Right cardiac atrium (tissue), 5 donors: ENCODE measurements at places on chromosomes 1 and 21.

DNA sequence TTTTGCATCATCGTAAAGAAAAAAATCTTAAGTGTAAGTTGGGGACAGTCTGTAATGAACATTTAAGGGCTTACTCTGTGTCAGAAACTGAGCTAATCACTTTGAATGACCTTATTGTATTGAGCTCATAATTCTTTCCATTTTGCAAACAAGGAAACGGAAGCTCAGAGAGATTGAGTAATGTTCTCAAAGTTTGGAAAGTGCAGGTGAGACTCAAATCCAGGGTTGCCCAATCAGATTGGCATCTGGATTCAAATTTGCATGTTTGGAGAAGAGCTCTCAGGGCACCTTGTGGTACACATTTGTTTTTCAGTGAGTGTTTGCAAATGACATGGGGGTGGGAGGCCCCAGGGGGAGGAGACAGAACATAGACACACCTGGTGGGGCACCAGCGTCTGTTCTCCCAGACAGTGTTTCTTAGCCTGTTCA is 8.0 kb downstream of the ALPL start:
- no peak for DNase-seq

DNA sequence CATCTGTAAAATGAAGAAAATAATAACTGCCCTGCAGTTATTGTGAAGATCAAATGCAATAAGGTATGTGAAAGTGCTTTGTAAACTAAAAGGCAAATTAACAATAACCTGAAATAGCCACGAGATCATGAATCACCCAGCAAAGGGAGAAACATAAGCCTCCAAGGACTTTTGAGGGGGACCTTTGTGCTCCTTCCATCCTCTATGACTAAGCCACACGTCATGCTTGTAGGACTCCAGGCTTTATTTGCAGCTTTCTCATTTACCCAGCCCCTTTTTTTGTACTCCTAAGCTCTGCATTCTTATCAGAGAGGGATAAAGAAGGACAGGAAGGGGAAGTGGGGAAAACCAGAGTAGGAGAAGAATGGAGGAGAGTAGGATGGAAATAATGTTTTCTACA is 115.1 kb downstream of the PROX1 start:
- DNase-seq = no peak

- DNase-seq = peak; percentile 64
Measured at GRCh38 chr1:175887981-175888428, 144.6 kb upstream of the TNR start.

DNA sequence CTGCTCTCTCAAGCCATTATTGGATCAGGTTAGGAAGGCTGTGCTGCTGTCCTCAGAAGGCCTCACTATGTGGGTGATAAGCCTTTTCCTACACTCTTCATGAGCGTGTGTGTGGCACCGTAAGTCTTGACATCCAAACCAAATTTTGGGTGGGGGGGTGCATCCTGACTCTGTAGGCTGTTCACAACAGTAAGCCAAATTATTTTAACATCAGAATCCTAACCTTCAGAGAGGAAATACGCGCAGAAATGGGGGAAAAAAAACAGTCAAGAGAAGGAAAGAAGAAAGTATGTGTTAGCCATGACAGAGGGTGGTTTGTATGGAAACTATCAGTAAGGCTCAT is 21.0 kb downstream of the STPG1 start:
- no peak for DNase-seq

- no peak for DNase-seq
Measured at GRCh38 chr1:235441159-235441685, 63.0 kb downstream of the B3GALNT2 start.

DNA sequence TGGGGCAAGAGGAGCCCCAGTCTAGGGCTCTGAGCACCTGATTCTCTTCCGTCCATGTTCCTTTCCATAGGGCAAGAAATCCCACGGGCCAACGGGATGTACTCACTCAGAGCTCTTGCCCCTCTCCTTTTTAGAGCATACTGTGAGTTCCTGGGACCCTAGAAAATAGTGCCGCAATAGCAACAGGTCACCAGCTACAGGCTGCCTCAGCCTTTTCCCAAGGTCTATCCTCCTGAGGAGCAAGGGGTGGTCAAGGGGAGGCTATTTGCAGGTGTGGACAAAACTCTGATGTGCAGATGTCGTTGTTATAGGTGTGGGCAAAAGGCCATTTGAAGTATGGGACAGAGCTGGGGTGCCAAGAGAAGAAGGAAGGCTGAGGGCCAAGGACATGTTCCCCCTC is 1.6 kb upstream of the QSOX1 start:
- no peak for DNase-seq

- DNase-seq = no peak
Measured at GRCh38 chr1:242454262-242455051, 70.0 kb downstream of the PLD5 start.

DNA sequence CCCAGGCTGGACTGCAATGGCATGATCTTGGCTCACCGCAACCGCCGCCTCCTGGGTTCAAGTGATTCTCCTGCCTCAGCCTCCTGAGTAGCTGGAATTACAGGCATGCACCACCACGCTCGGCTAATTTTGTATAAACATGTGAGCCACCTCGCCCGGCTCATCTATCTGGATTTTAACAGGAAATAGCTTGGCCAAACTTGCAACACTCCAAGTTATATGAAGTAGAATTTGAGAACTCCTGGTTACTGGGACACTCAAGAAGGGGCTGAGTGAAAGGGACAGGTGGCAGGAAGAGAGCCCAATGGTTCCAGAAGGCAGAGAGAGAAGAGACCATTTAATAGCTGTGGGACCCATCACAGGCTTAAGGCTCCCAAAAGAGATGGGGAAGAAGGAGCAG is 2.9 kb upstream of the GPX7 start:
- DNase-seq = no peak

GRCh38 chr1:86823821-86824500 is 90.0 kb downstream of the SELENOF start:
- no peak for DNase-seq

DNA sequence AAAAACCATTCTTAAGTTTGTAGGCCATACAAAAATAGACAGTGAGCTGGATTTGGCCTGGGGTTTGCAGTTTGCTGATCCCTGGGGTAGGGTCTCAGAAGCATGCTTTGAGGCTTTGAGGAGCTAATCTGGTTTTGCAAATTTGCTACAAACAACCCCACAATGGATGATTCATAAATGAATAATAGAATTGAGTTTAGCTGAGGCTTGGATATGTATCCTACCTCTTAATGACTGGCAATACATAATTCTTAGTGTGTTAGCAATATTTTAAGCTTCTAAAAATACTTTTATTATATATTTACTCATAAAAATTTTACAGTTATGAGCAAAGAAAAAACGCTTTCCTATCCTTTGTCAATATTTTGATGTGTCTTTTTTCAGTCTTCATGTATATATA is 50.6 kb downstream of the ROR1 start:
- DNase-seq = no peak

DNA sequence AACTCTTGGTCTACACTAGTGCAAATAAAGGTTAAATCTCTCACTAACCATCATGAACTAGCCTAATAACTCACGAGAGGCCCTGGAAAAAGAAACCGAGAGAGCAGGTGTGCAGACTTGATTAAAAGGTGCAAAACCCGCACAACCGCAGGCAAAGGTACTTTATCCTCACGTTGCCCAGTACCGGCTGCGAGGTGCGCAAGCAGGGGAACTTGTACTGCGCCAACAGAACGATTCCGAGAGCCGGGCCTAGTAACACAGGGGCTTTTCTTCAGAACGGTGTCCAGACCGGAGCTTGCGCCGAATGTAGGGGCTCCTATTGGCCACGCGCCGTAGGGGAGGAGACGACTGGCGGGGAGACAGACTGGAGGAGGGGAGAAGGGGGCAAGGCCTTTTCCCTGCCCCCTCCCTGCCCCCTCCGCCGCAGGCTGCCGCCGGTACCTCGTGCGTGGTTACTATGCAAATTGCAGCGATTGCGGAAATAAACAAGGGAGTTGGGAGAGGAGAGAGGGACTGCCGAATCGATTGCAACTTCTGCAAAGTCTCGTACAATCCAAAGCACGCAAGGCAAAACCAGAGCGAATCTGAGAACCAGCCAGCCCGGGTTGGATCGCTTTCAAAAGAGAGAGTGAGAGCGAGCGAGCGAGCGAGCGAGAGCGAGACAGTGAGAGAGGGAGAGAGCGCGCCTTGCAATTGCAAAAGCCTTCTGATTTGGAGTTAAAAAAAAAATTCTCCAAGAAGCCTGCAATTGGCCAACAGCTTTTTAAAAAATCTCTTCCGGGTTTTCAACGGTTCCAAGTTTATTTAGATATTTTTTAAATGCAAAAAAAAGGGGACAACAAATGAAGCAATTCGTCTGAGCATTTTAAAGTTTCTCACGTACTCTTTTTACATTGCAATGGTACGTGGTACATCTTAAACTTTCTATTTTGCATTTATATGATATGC is 5.4 kb upstream of the NFIA start:
- peak; percentile 95 for DNase-seq

- DNase-seq = no peak
Measured at GRCh38 chr1:183002797-183003196, 20.4 kb upstream of the LAMC1 start.

- no peak for DNase-seq
Measured at GRCh38 chr1:42945164-42945563, 13.5 kb downstream of the SLC2A1 start.

DNA sequence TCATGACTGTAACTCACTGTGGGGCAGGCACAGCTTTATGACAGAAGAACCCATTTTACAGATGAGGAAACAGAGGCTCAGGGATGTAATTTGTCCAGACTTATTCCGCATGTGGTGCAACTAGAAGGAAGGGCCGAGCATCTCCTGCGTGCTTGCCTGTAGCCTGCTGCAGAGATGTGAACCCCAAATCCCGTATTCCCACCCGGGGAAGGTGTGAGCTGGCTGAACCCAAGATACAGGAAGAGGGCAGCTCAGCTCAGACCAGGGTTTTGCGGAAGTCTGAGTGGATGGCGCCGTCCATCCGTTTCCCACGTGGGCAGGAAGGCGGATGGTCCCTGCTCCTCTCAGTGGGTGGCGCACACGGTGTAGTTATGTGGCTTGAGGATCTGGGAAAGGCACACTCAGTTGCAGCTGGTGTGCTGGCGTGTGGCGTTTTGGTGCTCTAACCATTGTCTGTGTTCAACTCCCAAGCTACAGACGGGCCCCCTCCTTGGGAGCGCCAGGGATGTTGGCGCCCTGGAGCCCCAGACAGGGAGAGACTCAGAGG is 1.2 kb downstream of the CROCC start:
- DNase-seq = peak; percentile 55

DNA sequence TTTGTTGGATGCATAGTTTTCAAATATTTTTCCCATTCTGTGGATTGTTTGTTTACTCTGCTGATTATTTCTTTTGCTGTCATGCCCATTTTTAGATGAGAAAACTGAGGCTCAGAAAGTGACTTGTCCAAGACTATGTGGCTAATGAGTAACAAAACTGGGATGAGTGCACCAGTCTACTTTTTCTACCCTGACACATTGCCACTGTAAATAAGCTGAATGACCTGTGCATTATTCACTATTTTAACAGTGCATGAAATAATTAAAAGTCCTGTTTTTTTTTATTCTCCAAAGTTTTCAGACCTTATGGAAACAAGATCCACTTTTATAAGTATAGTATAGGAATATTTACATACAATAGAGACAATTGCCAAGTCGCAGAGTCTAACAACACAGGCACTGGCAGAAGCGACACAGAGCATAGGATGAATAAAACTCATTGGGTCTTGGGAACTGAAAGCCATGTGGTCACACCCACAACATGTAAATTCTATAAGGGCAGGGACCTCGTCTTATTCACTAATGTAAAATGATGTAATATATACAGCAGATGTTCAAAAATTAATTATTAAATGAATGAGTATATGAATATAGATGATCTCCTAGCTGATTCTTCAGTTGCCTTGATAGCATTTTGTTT is 45.2 kb downstream of the HLX start:
- DNase-seq = no peak

DNA sequence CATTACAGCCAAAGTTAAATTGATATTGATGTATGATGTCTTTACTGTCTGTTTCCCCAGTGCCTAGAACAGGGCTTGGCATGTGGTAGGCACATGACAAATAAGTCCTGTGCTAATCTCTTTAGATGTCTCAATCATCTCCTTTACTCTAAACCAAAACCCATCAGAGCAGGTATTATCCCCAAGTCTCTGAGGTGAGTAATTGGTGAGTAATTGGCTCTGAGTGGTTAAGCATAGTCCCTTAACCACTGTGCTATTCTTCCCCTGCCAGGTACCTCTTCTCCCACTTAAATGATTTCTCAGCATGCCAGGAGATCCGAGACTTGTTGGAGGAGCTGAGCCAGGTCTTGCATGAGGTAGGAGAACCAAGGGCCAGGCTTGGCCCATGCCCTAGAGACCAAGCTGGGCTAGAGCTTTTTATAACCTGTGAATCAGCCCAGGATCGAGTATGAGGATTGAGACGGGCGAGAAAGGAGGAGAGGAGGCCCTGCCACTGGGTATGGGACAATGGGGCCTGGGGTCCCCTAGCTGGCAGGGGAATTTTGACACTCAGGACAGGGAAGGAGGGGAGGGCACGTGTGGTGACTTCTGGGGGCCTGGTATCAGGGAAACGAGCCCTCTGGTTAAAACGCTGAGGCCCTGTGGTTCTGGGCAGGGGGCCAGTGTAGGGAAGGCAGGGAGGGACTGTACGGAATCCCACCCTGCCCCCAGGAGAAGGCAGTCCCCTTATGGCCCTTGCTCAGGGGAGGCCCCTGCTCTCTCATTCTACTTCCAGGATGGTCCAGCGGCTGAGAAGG is 4.5 kb downstream of the CNKSR1 start:
- DNase-seq = no peak

- peak; percentile 74 for DNase-seq
Measured at GRCh38 chr1:25572708-25573590, 29.5 kb downstream of the LDLRAP1 start.

DNA sequence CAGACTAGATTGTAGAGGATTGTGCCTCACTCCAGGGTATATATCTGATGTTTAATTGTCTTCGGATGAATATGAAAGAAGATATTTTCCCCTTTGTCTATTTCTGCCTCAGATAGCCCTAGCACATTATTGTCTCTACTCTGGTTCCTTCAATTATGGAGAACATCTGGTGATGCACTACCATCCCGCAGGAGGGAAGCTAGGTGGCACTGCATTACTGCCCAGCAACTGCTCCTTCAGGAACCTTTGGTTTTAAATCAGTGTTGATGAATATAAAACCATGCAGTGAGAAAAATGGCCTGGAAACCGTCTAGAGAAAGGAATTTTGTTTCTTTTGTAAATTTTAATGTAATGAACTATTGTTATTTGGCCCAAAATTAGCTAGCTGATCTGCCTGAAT is 68.5 kb downstream of the GPR88 start:
- peak; percentile 58 for DNase-seq

DNA sequence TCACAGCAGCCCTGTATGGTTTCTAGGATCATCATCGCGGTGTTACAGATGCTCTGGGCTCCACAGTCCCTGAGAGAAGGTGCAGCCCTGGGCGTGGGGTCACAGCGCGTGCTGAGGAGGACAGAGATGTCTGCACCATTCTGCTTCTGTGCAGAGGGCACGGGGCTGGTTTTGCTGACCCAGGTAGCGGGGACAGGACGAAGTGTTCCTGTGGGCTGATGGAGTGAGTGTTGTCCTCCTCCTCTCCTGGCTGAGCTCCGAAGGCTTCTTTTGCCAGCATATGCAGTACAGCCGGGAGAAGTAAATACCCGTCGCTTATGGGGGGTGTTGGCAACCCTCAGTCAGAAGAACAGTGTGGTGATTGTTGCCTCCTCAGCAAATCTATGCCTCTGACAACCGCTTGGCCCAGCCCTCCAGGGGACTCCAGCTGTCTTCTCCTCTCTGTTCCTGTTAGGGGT is 101.5 kb downstream of the DDX20 start:
- peak; percentile 38 for DNase-seq

GRCh38 chr1:1775327-1776226 is 2.7 kb downstream of the NADK start:
- no peak for DNase-seq
